MCF 10A (cell line): ENCODE measurements at places on chromosomes 3 and 15. TPM values are rescaled to one million over a fixed set of nuclear protein-coding genes. Genes with fewer than 3 reads are reported as not detected.

DNA sequence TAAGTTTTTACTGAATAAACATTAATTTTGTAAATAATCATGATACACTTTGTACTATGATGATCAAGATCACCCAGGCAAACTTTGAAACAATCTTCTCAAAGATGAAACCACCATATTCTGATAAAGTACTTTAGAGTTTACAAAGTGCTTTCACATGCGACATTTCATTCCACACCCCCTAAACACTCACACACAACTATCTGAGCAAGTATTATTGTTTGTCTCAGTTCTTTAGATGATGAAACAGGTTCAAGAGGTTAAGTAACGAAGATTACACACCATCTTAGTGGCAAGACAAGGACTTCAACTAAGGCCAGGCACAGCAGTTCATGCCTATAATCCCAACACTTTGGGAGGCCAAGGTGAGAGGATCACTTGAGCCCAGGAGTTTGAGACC lies 37.6 kb downstream of the ZNF148 start:
- peaks cover 6% of the 10 kb centered on the region for H3K36me3 ChIP-seq
- DNase-seq: no peak
- H3K4me1 ChIP-seq: peaks cover 12% of the 10 kb centered on the region
- no peak overlapping the region for H3K4me3 ChIP-seq

DNA sequence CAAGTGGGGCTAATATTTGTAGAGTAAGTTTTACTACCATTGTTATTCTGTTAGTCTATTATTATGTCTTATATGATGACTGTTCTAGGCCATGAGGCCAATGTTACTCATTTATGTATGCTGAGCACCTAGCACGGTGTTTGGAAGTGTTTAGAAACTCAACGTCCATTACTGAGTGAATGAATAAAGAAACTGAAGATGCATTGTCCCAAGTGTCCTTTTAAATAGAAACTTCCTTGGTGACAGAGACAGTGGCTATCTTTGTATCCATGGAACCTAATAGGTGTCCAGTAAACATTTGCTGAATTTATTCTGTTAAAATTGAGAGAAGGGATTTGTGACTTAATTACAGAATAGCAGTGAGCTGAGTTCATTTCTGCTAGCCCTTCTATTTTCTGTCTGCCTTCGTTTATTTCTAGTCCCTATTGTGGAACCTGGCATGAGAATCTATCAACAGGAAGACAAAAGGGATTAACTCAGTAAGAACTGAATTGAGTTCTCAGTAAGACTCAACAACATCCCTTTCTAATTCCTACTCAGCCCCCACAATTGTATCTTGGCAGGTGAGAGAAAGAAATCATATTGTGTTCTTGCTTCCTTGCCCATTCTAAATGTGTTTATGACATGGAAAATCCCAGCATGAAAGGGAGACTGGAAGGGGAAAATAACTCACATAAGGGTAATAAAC lies 246.6 kb upstream of the LRRC3B start:
- no peak for DNase-seq
- H3K4me3 ChIP-seq: no peak overlapping the region
- H3K27ac ChIP-seq: no peak overlapping the region

GRCh38 chr3:137332297-137332696 lies 374.5 kb downstream of the IL20RB start:
- no peaks in the 10 kb centered on the region for H3K36me3 ChIP-seq
- H3K27ac ChIP-seq: no peak overlapping the region
- H3K4me3 ChIP-seq: no peak overlapping the region
- no peak for DNase-seq

GRCh38 chr3:169627789-169628188 lies 35.7 kb downstream of the MECOM start:
- H3K36me3 ChIP-seq: no peaks in the 10 kb centered on the region
- H3K27me3 ChIP-seq: no peaks in the 10 kb centered on the region

- H3K4me1 ChIP-seq: peaks cover 14% of the 10 kb centered on the region
- H3K27ac ChIP-seq: no peak overlapping the region
- H3K4me3 ChIP-seq: no peak overlapping the region
- H3K27me3 ChIP-seq: no peaks in the 10 kb centered on the region
- peak; percentile 16 for DNase-seq
Measured at GRCh38 chr3:24344784-24345439, 149.7 kb downstream of the THRB start.

Gene SPSB4
- total RNA-seq: not detected in 2 replicates
